ENCODE measurements at places on chromosomes 11 and 22.
A peak's percentile ranks its signal among the peaks of the same experiment; 100 is the strongest.

GRCh38 chr11:116122697-116123472 is 618.7 kb upstream of the CADM1 start:
- DNase-seq: no peak

DNA sequence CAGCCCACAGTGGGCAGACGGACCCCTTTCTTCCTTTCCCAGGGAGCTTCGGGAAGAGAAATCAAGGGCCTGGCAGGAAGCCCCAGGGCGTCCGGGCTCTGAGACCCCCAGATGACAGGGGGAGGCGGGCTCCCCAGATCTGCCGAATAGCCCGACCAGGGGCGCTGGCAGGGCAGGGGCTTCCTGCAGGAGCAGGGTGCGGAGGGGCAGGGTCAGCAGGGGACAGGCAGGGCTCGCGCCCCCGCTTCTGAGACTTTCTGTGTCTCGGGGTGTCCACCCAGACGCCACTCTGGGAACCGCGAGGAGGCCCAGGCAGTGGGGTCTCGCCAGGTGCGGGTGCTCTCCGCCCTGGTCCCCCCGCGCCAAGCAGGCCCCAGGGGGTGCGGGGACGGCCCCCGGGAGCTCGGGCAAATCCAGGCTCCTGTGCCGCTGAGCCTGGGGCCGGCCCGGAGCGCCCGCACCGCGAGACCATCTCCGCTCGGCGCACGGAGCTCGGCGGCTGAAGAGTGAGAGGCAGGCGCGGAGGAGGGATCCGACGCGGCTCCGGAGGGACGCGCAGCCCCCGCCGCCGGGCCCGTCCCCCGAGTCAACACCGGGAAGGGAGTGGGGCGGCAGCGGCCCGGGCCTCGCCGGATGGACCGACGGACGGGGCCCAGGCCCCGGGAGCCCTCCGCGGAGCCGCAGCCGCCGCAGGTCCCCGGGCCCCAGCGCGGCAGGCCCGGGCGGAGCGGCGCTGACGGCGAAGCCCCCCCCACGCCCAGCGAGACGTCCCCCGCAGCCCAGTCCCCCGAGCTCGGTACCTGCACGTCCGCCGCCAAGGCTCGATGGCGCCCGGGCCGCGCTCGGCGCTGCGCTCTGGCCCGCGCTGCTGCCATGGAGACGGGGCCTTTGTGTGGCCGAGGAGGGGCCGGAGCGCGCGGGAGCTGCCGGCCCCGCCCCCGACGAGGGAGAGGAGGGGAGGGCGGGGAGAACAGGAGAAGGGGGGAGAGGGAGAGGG is at the start of gene PLXNB2:
TSS of gene PLXNB2 (minus strand) at position 894 of the 997 bp plus-strand sequence. CDS start 17,062 bp downstream, outside the sequence.
- DNase-seq: peak; percentile 47

GRCh38 chr22:33332538-33332937 is 274.4 kb upstream of the SYN3 start:
- no peak for DNase-seq

DNA sequence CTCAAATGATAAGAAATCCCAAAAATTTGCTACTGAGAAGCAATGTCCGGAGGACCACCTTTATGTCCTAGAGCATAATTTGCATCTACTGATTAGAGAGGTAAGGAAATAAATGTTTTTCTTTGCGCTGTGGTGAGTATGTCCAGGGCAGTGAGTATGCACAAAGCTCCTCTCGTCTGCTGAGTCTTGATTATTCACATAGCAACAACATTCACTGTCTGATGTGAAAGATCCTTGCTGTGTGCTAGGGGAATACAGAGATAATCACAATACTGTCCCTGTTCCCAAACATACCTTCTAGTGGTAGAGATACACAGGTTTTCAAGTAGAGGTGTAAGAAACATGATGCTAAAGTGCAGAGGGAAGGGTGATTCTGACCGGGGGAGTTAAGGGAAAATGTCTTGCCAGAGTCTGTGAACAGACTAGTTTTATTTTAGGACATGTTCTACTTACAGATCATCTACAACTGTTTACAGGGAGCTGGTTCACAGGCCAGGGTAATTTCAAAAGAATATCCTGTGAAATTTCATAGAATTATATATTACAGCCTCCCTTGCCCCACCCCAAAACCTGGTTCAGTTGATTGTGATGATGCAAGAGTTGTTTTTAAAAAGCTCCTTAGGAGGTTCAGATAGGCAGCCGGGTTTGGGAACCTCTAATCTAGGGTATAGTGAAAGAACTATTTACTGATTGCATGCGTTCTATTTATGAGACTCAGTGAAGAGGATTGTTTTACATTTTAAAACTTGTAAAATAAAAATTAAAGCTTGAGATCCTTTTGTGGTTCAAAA is 12.6 kb downstream of the MED17 start:
- DNase-seq: no peak

GRCh38 chr11:65860278-65861164 is at the start of gene MUS81:
MUS81 (plus strand) TSS chr11:65860433; CDS start chr11:65860754, 321 bp downstream.
- peak; percentile 96 for DNase-seq

GRCh38 chr11:120774591-120775386 is 249.1 kb upstream of the TBCEL start:
- DNase-seq: no peak

DNA sequence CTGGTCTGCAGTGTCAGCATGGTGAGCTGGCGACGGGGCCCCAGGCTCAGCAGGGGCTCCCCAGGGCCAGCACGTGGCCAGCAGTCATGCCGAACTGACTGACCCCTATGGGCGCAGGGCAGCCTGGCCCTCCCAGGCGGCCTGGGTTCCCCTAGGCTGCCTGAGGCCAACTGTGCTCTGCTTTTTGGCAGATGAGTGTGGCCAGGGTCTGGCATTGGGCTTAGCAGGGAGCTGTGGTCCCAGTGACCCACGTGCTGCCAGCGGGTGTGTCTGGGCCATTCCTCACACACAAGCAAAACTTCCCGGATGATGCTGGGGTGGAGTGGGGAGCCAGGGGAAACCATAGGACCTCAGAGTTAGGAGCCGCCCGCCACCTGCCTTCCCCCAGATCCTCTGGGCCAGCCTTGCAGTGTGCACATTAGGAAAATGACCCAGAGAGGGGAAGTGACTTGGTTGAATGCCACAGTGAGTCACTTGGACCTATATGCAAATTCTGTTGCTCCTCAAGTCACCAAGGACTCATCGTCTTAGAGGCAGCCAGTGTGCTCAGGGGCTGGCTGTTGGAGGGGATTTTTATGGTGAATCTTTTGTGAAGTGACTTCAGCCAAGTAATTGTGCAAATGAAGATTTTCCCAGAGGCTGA is 6.5 kb downstream of the ADORA2A start:
- peak; percentile 47 for DNase-seq

DNA sequence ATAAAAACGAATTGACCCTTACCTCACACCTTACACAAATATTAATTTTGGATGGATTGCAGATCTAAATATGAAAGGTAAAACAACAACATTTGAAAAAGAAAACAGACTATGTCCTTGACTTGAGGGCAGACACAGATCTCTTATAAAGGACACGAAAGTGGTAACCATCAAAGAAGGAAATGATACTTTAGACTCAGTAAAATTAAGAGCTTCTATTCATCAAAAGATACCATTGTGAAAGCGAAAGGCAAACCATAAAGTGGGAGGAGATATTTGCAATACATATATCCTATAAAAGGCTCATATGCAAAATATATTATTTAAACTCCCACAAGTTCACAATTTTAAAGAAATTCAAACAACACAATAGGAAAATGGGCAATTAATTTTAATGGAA is 5.0 kb downstream of the HEPACAM start:
- DNase-seq: no peak

GRCh38 chr22:43092085-43092484 is 2.9 kb upstream of the TTLL1 start:
- no peak for DNase-seq

DNA sequence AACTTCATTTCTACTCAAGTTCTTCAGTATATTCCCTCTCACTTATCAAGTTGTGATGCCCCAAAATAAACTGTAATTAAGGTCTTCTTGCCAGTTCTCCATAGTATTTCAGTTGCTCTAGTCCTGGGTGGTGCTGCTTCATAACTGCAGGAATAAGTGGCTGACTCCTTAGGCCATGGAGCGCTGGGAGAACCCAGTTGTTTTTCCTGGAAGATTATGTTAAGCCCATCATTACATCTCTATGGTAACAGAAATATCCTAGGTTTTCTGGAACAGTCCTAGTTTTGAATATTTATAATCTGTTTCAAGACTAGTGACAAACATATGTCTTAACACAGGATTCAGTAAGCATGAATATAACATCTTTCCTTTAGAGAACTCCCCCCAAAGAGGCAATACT is 7.6 kb downstream of the SYTL2 start:
- DNase-seq: no peak

- no peak for DNase-seq
Measured at GRCh38 chr22:45885941-45886395, 91.0 kb downstream of the WNT7B start.

DNA sequence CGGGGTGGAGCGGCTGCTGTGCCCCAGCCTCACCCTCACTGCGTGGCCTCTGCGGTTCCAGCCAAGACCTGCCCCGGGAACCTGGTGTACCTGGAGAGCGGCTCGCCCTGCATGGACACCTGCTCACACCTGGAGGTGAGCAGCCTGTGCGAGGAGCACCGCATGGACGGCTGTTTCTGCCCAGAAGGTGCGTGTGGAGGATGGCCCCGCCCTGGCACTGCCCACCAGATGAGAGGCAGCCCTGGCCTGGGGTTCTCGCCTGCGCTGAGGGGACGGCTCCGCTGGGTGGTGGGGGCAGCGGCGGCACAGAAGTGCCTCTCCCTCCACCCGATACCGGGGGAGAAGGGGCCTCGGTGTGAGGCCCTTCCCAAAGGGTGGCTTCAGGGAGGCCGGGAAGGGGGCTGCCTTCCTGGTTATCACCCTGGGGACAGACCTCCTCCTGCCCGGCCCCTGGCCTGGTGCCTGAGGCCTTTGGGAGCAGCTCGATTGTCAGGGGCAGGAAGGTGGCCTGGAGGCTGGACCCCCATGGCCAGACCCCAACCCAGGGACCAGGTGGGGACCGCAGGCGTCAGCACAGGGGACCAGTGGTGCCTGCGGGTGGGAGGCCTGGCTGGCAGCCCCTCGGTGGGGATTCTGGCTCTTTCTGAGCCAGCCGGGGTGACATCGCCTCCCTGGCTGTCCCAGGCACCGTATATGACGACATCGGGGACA is 7.1 kb downstream of the MUC2 start:
- DNase-seq: no peak

GRCh38 chr11:110305169-110306018 is 9.0 kb upstream of the RDX start:
- no peak for DNase-seq

DNA sequence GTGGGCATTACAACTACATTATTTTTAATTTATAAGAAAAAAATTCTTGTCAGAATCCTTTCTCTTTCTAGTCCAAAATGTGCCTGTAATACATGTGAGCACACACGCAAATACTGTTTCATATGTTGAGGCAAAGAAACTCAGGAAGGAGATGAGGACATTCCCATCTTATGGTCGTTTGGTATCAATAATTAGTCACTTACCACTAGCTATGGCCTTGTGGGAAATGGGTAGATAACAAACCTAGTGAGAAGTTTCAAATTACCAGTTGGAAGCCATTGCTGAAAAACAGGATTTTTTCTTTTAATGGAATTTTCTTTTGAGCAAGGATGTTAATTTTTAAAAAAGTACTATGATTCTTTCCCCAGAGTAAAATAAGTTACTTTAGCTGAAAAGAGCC is 25.7 kb downstream of the AMOTL1 start:
- peak; percentile 64 for DNase-seq

DNA sequence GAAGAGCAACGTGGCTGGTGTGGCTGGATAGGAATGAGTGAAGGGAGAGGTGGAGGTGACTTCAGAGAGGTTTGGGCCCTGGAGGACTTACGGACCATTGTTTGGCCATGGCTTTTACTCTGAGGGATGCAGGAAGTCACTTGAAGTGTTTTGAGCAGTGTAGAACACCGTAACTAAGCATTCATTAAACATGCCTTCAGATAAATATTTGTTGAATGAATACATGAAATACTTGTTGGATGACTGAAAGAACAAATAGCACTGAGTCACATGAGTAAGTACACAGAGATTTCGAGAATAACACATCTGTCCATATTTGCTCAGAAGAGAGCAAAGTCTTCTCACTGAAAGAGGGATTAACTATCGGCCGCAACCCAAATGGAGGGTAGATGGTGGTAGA is 182.7 kb upstream of the SNX19 start:
- peak; percentile 20 for DNase-seq

DNA sequence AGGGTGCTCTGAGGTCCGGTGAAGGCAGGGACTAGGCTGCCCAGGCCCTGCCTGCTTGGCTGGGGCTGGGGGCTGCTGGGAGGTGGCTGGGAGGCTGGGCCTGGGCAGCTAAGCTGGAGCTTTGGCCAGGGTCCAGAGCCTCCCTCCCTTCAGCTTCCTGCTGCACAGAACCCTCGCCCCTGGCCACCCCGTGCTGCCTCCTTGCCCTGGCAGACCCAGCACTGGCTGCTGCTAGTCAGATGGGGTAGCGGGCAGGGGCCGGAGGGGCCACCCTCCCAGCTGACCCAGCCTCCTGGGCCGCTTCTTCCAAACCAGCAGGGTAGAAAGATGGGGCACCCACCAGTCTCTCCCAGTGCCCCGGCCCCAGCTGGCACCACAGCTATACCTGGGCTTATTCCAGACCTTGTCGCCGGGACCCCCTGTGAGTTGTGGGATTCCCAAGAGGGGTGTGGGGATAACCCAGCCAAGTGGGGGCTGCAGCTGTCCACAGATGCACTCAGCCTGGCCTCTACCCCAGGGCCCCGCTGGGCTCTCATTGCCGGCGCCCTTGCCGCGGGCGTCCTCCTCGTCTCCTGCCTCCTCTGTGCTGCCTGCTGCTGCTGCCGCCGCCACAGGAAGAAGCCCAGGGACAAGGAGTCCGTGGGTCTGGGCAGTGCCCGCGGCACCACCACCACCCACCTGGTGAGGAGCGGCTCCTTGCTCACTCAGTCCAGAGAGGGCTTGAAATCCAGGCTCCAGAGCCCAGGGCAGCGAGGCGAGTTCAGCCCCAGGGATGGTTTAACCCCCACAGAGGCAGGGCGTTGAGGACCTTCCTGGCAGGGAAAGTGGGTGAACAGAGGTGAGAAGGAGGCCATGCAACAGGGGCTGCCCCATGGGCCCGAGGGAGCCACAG is at the start of gene SYT8:
TSS of gene SYT8 (plus strand) at position 212 of the 892 bp plus-strand sequence. CDS start at position 328, 116 bp downstream.
- no peak for DNase-seq

- peak; percentile 100 for DNase-seq
Measured at GRCh38 chr22:23144932-23145877, at the start of gene RAB36. RAB36 (plus strand) TSS chr22:23145477; CDS start chr22:23146617, 1,140 bp downstream.

- no peak for DNase-seq
Measured at GRCh38 chr22:20232781-20233180, 35.3 kb downstream of the RTN4R start.

DNA sequence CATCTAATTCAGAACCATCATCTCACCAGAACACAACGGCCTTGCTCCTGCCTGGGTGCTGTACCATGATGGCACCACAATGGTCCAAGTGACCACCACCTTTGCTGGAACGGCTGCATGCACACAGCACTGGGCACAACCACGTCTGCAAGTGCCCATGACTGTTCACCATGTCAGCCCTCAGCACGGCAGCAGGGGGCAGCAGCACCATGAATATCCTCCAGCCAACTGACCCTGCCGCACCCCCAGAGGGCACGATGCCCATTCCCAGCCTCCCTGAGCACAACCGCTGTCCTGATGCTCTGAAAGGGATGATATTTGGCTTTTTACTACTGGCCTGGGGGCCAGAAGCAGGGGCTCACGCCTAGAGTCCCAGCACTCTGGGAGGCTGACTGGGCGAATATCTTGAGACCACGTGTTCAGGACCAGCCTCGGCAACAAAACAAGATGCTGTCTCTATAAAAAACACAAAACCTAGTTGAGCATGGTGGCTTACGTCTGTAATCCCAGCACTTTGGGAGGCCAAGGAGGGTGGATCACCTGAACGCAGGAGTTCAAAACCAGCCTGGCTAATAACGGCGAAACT is 25.7 kb downstream of the DRD4 start:
- DNase-seq: peak; percentile 60

- DNase-seq: peak; percentile 87
Measured at GRCh38 chr11:58616594-58616993, 5.9 kb upstream of the CNTF start.

- no peak for DNase-seq
Measured at GRCh38 chr11:65390996-65391395, 4.6 kb downstream of the FRMD8 start.

Measured in brain microvascular endothelial cell (primary cell).